ENCODE measurements at places on chromosomes 11 and 22. TPM values are rescaled to one million over a fixed set of nuclear protein-coding genes. Genes with fewer than 3 reads are reported as not detected.
A peak's percentile ranks its signal among the peaks of the same experiment; 100 is the strongest.

- no peak for DNase-seq
Measured at GRCh38 chr11:63941901-63942300, 3.1 kb downstream of the NAA40 start.

DNA sequence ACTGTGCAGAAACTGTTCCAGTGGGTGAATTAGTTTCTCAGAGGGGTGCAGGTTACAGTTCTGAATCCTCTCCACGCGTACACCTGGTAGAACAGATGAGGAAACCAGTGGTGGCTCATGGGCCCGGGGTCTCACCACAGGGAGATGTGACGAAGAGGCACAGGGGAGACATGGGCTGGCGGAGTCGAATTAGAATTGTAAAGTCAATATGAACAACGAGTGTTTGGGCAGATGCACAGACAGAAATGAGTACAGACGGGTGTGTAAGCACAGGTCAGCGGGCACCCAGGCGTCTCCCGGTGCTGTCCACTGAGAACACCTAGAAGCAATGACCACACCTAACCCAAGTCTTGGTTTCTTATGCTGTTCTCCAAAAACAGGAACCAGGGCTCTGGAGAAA is 41.8 kb downstream of the GNB1L start:
- no peak for DNase-seq

ISX gene
- total RNA-seq, result 5.6 TPM

- DNase-seq, result no peak
Measured at GRCh38 chr11:66084821-66085475, 14.9 kb downstream of the PACS1 start.

MMP27 gene
- total RNA-seq, result not detected

DNA sequence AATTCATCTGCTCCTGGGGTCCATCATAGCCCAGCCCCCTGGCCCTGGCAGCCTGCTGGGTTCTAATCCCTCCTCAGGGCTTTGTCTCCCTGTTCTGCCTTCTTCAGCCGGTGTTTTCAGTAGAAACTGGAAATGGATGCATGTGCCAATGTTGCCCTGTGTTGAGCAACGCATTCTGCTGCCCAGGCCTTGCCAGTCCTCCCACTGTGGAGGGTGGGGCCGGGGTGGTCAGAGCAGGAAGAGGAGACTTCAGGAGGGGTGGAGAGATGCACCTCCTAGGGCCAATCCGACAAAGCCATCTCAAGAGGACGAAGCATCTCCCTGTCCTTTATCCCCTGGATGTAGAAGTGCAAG is 27.6 kb upstream of the ZBTB16 start:
- no peak for DNase-seq

- no peak for DNase-seq
Measured at GRCh38 chr22:49881856-49882255, 28.2 kb downstream of the ZBED4 start.

DNA sequence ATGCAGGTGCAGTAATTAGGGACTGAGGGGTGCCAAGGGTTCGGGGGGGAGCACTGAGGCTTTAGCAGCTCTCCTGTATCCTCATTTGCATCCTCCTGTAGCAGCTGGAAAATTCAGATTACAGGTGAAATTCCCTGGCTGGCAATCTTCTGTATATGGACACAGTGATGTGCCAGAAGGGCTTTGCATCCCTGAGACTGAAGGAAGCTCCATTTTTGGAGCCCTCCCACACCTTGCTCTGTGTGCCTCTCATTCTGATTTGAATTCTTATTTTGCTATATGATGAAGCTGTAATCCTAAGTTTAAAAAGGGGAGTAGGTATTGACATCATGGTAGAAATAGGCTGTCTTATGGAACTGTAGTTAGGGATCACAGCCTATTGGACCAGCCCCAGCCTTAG is 46.6 kb downstream of the SCN3B start:
- no peak for DNase-seq

TBX10 gene
- not detected for total RNA-seq

- DNase-seq, result no peak
Measured at GRCh38 chr11:114982141-114982540, 303.8 kb downstream of the NXPE2 start.

BBOX1 gene
- not detected for total RNA-seq

- DNase-seq, result no peak
Measured at GRCh38 chr11:76773921-76774361, 9.2 kb upstream of the TSKU start.

- no peak for DNase-seq
Measured at GRCh38 chr22:49469896-49470740, 357.6 kb downstream of the BRD1 start.

GAB4 gene
- not detected for total RNA-seq

DNA sequence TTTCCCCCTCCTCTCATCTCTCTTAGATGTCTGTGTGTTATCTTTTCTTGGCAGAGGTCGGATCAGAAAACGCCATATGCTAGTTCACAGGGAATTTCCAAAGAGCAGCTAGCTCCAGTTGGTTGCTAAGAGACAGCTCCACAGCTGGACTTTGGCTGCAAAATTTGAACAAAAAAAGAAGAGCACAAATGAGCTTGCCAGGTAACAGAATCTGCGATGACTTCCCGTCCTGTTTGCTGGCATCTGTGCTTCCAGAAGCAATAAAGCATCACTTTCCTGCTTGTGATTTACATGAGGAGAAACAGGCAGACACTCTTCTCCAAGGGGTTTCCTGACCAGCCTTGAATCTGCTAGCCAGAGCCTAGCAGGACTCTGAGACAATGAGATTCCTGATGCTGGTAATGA is 596.0 kb upstream of the B3GAT1 start:
- DNase-seq, result peak; percentile 37

ZNF214 gene
- total RNA-seq, result 0.70 TPM

DNA sequence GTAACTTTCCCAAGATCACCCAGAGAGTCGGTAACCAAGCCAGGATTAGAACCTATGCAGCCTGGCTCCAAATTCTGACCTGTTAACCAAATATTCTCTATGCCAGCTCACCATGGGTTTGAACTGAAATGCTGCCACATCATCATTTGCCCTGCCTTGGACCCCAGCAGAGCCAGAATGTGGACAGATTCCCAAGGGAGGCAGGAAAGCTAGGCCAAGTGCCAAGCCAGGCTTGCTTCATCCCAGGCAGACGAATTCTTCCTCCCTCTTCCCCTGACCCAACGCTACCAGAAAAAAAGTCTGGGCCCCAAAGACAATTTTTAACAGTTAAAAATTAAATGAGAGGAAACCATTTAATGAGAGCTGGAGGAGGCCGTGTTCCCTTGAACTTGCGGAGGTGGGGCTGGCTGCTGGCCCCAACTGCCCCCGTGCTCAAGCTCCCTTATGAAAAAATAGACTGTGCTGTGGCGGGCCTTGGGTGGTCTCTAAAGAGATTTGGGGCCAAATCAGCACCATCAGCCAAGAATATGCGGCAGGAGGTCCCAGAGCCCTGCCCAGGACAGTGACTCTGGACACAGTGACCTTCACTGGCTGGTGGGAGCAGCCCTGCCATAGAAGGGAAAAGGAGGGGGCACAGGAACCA is 184.1 kb upstream of the SYT13 start:
- no peak for DNase-seq

- no peak for DNase-seq
Measured at GRCh38 chr11:64090806-64091516, 55.2 kb downstream of the FLRT1 start.

DNA sequence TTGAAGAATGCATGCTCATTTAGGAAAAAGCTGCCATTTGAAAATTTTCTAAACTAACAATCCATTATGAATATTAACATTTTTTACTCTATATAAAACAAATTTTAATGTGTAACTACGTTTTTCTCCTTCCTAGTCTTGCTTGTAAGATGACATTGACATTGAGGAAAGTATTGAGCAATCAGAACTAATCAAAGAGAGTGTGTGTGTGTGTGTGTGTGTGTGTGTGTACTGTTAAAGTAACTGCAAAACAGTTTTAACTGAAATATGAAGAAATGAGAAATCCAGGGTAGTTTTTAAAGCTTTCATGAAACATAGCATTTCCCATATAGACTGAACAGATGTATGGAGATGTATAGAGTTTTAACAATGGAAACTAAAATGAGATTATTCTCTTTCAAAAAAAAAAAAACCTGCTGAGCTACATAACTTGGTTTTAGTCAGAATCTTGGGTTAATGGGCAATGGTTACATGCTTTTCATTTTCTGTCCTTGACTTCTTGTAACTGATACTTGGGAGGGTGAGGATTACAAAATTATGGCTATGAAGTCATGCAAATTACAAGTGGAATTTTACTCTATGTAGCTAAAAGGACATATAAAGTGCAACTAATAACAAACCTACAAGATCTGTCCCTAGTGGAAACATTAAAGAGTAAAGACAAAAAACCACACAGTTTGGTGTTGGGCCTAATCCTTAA is 2.0 kb downstream of the PDGFD start:
- DNase-seq, result no peak

DNA sequence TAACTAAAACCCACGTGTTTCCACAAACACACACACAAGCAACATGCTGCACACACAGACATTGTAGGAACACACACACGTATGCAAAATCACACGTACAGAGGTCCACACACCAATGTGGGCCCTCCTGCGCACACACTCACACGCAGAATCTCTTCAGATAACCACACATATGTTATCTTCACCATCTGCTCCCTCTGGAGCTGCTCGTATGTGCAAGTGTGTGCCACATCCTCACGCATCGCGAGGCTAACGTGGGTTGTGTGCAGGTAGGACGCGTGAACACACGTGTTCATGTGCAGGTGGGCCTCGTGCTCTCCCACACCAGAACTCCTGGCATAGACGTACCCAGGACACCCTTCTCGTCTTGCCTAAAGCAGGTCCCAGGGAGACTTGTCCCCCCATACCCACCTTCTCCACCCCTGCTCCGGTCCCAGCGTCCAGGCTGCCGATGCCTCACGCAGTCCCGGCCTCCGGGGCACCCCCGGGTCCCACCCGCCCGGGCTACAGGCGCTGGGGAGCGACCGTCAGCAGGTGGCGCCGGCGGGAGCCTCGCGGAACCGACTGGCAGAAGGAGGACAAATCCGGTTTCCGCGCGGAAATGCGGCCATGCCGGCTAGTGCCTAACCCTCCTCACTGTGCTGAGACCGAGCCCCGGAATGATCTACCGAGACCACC is 10.3 kb upstream of the IGSF9B start:
- no peak for DNase-seq

- no peak for DNase-seq
Measured at GRCh38 chr22:19919701-19920363, 21.7 kb upstream of the COMT start.

WT1 gene
- 6.0 TPM for total RNA-seq

GRCh38 chr22:49406879-49407587 is 420.6 kb downstream of the BRD1 start:
- no peak for DNase-seq

DNA sequence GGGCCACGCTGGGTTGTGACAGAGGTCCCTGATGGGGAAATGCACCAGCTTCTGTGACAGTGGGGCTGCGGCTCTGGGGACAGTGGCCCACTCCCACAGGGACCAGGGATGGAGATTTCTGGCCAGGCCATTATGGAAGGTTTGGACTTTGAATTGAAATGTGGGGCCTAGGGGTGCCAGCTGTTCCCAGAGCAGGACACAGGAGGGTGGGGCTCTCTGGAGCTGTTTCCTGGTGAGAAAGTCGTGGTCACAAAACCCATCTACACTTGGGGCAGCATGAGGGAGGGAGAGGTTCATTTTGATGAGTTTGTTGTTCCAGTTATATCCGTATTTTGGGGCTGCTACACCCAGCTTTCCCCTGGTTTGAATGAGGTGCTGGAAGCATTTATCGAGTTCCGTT is 52.2 kb downstream of the LRP5 start:
- DNase-seq, result no peak

DNA sequence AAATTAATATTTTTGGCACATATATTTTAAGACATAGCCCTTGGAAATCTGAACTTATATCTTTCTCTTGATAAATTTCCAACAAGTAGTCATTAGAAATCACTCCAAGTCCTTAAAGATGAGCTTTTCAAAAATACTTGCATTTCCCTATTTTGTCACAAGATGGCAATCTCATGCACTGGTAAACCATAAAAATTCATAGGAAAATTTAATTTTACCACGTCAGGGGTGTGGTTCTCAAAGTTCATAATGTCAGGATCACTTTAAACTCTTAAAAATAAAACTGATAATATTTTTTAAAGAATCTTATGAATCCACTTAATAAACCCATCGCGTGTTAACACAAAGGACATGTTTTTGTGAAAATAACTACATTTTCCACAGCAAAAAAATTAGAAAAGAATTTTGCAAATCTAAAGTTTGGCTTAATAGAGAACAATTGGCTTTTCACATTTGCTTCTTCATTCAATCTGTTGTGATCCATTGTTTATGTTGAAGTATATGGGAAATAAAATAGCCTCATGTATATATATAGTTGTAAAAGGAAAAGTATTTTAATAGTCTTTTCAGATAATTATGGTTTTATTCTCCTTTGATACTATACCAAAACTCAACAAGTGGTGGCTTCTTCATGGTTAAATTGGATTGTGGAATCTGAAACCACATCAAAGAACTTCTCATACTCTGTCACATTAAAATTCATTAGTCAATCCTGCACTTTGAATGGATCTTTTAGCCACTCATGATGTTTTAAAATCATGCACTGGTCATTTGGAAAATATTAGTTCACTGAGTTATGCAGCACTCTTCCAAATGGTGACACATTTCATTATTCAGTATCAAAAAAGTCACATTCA is 169.1 kb downstream of the CADM1 start:
- no peak for DNase-seq

DNA sequence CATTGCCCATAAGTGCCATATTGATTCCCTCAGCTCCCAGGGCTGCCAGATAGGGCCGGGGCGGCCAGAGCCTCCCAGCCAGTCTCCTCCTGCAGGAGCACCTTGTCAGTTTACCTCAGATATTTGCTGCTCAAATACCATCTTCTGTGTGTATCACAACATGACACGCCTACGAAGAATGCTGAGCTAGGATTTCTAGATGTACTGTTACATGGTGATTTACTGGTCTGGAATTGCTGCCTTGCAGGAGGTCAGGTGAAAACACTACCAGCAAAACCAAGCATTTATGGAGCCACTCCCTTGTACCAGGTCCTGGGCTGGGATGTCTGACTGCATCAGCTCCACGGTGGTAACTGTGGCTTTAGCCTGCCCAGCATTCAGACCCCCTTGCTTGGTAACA is 11.8 kb downstream of the MICAL3 start:
- DNase-seq, result peak; percentile 20

RIC3 gene
- total RNA-seq, result not detected

WBP2NL gene
- 1.00 TPM for total RNA-seq

DNA sequence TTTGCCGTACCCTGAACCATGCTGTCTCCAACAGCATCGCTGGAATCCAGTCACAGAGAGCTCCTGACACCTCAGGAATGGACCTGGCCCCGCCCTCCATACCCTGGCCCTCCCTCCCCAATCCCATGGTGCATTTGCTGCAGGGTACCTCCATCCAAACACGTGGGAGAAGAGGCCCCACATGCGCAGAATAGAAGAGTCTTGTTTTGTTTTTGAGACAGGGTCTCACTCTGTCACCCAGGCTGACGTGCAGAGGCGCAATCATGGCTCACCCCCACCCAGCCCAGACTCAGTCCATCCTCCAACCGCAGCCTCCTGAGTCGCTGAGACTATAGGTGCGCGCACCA is 2.3 kb upstream of the PNPLA2 start:
- no peak for DNase-seq

IL17REL gene
- total RNA-seq, result not detected

GRCh38 chr11:100353083-100353482 is 334.0 kb upstream of the ARHGAP42 start:
- DNase-seq, result no peak

ELMOD1 gene
- not detected for total RNA-seq
